ENCODE measurements at places on chromosomes 3 and 15.
A peak's percentile ranks its signal among the peaks of the same experiment; 100 is the strongest.

- DNase-seq, result no peak
Observed at GRCh38 chr3:188832146-188832545, 339.6 kb upstream of the TPRG1 start.

DNA sequence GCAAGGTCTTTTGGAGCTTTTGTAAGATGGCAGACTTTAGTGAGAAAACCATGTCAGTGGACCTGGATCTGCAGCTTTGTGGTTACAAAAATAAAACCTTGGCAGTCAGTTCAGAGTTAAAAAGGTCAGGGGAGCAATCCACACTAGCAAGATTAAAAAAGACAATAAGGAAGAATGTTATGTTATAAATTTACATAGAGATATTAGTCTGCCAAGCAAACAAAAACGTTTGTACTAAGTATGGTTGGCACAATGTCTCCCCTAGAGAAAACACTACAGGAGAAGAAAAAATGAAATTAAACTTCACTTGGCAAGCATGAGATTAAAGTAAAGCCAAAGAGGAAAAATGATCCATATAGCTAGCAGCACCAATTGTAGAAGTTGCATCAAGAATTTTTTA is 205.0 kb downstream of the LSAMP start:
- no peak for DNase-seq

GRCh38 chr3:176523114-176523513 is 674.2 kb downstream of the TBL1XR1 start:
- DNase-seq, result no peak

- DNase-seq, result no peak
Observed at GRCh38 chr15:84949845-84950569, 31.6 kb upstream of the PDE8A start.

DNA sequence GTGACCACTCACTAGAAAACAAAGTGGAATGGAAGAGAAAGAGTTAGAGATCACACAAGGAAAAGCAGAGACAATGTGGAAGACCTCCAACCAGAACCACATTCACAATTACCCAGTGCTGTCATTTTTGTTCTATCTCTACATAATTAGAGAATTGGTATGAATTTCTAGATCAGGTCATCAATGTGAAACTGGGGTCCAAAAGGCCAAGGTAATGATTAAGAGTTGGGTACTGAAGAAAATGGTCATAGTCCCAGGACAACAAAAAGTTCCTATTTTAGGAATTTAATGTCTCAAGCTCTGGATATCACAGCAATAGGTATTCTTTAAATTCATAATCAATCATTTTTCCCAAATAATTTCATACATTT is 84.7 kb upstream of the PPIB start:
- DNase-seq, result no peak

DNA sequence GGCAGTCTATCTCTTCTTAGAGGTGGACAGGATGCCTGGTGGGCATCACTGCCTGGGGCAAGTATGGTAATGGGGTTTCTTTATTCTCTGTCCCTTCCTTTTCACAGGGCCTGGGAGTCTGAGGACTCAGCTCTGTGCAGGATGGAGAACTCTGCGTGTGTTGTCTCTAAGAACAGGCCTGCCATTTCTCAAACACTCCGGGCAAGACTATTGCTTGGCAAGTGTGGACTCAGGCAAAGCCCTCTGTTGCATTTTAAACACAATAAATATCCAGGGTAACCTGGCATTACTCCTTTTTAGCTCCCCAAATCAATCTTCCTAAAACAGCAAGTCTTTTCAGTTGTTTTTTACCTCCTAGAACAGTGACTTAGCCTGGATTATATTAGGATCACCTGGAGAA is 185.1 kb upstream of the ROPN1 start:
- no peak for DNase-seq

GRCh38 chr3:70531063-70531657 is 218.7 kb upstream of the MDFIC2 start:
- no peak for DNase-seq

DNA sequence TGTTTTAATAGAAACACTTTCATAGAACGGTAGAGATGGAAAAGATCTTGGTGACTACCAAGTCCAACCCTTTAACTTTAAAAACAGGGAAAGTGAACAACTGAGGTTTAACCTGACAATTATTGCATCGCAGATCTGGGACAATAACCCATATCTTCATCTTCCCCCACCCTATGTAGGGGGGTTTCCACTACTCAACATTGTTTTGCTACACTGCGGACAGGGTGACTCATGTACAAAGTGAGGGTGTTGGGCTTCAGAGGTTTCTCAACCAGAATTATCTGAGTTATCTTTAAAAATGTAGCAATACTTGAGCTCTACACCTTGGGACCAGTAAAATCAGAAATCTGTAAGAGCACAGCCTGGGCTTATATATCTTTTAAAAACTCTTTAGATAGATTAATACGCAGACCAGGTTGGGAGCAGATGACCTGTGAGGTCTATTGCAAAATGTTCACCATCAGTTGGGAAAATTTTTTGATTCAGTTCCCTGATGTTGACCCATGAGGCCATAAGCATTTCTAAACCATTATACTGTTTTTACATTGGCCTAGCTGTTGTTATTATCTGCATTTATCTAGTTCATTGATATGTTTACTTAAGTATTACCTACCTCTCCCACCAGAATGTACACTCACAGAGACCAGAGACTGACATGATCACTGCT is 103.6 kb upstream of the ICE2 start:
- peak; percentile 46 for DNase-seq

- no peak for DNase-seq
Observed at GRCh38 chr15:99167640-99168039, 62.8 kb downstream of the SYNM start.

DNA sequence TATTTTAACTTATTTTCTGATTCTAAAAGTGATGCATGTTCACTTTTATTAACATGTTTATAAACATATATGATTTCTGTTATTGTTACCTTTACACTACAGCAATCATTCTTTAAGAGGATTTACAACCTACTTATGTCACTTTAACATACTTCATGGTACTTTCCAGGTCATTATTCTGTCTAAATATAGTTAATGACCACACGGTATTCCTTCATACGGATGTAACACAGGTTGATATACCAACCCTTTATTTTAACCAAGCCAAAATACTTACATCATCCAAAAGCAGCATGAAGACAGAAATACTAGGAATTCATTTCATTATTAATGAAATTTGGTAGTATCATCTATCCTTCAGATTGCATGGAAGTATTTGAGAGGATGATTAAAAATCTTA is 18.6 kb downstream of the PIK3R4 start:
- DNase-seq, result no peak

GRCh38 chr3:126851934-126852333 is 131.0 kb upstream of the PLXNA1 start:
- no peak for DNase-seq

DNA sequence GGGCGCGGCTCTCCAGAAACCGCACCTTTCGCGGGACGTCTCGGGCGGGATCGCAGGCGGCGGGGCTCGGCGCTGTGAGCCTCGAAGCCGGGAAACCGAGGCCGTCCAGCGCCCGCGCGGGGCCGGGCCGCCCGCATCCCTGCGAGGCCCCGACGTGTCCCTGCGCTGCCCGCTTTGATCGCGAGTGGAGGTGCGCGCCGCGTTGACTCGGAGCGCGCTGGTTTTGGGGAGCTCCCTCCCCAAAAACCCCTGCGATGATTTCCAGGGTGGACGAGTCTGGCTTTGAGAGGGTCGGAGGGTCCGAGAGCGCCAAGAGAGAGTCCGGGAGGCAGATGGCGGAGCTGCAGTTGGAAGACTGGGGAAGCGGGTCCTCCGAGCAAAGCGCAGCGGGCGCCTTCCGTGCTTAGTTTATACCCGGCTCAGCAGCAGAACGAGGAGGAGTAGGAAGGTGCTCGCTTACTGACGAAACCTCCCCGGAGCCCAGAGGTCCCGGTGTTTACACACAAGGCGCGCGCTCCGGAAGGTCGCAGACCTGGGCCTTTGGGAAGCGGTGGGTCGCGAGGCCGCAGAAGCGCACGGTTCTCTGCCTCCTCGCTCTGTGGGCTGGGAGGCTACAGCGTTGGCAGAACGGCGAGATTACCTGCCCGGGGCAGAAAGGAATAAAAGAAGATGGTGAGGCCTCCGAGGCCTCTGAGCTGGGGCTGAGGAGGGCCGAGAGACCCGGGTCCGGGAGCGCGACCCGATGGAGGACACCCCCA is 687 bp downstream of the ALDH1A3 start:
- DNase-seq, result no peak

DNA sequence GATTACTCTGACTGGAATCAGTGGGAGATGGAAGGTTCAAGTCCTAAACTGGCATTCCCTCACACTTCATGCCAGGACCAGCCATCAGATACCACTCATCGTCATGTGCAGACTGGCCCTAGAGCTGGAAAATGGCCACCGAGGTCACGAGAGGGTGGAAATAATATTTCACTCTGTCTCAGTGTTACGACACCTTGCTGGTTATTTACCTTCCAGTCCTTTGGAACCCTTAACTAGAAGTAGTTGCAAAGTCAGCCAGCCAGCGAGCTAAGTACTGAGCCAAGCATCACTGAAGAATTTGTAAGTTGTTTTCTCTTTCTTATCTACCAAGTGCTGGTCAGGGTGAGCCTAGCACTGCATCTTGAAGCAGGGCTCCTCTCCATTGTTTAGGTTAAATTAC is 309.9 kb upstream of the RASGRP1 start:
- DNase-seq, result no peak

DNA sequence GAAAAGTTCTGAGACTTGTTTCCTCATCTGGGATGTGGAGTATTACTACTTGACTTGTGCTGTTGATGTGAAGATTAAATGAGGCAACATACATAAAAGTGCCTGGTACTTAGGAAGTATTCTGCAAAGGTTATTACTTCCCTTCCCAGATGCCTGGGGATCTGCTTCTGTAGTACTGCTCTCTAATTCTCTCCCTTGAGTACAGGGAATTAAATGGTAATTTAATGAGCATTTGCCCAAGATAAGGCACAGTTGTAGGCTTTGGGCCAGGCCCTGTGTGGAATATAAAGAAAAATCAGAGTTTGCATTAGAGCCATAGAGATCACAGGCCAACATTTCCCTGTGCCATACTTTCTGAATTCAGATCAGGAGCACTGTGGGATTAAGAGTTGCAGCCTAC is 84.4 kb downstream of the LARS2 start:
- DNase-seq, result no peak

- no peak for DNase-seq
Observed at GRCh38 chr3:191070762-191071403, 128.2 kb upstream of the OSTN start.

DNA sequence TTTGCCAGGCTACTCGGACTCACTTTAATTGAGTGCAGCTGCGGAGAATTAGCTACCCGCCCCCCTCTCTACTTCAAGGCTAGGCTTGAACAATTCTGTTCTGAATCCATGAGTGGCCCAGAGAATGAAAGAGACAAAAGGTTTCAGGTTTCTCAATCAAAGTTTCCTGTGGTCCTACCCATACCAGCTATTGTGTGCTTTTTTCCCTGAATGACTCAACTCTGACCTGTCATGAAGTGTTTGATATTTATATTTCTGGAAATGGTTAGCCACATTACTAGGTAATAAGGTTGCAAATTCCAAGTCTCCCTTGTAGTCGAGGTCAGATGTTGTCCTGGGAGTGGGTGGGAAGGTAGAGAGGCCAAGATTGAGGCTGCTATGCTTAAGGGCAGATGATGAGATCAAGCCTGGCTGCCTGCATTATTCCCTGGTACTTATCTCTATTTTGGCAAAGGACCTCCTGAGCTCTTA is 392.7 kb upstream of the TBL1XR1 start:
- DNase-seq, result no peak

- DNase-seq, result peak; percentile 25
Observed at GRCh38 chr3:197750396-197750831, 731 bp downstream of the FYTTD1 start.

DNA sequence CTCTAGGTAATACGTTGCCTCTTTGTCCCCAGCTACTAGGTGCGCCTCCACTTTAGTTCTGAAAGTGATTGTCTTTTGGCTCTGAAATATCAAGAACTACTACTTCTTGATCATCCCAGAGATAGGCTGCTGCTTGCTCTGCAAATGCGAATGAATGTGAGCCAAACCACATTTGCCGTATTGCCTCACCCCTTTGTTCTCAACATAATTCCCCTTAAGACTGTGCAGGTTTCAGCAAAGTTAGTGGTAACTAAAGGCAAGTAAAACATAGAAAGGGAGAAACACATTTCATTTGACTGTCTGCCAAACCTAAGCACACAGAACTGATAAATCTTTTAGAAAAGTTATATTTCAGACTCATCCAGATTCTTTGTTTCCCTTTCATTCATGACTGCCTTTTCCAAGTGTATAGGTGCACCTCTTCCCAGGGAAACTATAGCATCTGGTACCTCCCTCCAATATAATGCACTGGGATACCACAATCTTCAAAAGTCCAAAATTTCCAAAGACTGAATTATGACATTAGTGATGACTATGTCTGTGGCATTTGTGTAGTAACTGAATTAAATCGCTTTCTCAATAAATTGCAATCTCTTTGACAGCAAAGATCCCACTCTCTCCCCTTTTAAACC is 720.6 kb upstream of the CBLB start:
- no peak for DNase-seq

- no peak for DNase-seq
Observed at GRCh38 chr3:122403489-122403888, 12.4 kb downstream of the WDR5B start.

DNA sequence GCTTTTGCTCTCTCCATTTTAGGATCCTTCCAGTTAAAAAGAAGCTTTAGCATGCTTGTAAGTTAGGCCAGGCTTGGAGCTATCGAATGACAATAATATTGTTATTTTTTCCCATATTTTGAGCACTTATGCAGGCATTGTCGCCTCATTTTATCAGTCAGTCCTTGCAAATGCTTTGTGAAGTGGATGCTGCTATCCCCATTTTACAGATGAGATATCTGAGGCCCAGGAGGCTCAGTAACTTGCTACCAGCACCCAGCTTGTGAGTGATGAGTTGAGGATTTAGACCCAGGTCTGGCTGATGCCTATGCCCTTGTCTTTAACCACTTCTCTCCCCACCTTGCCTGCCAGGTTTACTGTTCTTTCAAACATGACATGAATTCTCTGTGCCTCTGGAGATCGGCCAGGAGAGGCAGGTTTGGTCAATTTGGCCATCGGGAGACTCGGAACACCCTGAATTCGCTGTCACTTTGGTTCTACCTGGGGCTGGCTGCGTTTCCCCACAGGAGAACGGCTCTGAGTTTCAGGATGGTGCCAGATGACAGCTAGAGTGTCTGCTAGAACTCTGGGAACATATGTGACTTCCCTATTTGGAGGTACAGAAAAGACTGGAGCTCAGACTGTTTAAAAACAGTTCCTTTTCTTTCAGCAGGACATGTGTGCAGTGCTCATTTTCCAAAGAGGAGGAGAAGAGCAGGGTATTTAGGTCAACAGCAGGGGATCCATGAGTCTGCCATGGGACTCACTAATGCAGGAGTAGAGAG is 25.5 kb upstream of the ZNF710 start:
- no peak for DNase-seq

- no peak for DNase-seq
Observed at GRCh38 chr3:55626279-55626665, 139.2 kb upstream of the WNT5A start.

GRCh38 chr3:52787672-52788625 is 6.6 kb upstream of the ITIH3 start:
- no peak for DNase-seq

GRCh38 chr15:94417501-94418293 is 186.3 kb downstream of the MCTP2 start:
- DNase-seq, result no peak

GRCh38 chr3:55476515-55476914 is 10.6 kb downstream of the WNT5A start:
- no peak for DNase-seq

All from stimulated activated CD8-positive, alpha-beta memory T cell treated with anti-CD3 and anti-CD28 coated beads, Interleukin-7, amount 100 ng/mL, for 48 hours (primary cell).